Activated CD4-positive, alpha-beta T cell treated with anti-CD3 and anti-CD28 coated beads for 24 hours (primary cell): ENCODE measurements at places on chromosomes 3 and 15.

DNA sequence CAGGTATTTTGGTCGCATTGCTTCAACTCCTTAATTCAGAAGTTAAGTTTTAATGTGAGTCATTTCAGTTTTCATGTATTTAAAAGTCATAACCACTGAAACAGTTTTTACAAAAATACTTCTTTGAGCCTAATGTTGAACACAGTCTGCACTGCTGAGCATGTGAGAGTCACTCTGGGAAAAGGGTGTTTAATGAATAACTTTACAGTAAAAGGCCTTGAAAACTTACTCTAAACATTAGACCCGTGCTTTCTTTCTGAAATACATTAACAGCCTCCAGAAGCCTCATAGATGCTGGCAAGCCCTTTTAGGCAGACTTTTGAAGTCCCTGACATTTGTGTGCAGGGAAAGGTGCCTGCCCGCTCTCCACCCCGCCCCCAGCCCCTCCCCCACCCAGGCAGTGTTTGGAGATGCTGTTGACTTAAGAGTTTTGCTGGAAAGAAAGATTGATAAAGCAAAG is 68.9 kb upstream of the NR2F2 start:
- no peak for DNase-seq

- DNase-seq, result no peak
These were observed 27.2 kb downstream of the EXD1 start for GRCh38 chr15:41203395-41203794.

GRCh38 chr3:25834346-25834745 is 44.5 kb downstream of the OXSM start:
- no peak for DNase-seq

DNA sequence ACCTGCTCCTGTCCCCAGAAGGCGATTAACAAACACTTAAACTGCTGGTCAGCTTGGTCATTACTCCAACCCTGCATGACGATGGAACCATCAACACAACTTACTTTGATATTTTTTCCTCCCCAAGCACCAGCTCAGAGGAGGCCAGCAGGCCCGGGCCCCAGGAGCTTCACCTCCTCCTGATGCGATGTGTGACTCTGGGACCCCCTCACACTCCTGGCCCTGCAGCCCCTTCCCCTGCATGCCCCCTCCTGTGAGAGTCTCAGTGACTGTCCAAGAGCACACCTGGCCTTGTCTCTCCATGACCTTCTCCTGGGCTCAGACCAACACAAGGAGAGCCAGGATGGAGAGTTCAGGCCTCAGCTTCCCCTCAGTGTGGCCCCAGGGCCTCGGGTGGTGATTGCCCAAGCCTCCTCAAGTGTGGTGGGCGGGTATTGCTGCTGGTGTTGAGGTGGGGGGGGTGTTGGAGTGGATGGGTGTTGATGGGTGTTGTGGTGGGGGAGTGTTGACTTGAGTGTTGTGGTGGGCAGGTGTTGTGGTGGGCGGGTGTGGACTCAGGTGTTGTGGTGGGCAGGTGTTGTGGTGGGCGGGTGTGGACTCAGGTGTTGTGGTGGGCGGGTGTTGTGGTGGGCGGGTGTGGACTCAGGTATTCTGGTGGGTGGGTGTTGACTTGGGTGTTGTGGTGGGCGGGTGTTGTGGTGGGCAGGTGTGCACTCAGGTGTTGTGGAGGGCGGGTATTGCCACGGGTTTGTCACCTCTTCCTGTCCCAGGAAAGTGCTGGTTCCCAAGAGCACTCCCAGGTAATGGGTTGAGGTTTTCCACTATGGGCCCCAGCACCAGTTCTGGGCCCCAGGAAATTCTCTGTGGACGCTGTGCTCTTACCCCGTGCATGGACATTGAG is 68.1 kb downstream of the TFRC start:
- DNase-seq, result no peak

- DNase-seq, result no peak
These were observed 75.7 kb upstream of the CHRNA7 start for GRCh38 chr15:31954374-31955172.

GRCh38 chr3:117995842-117996437 is 1038.7 kb downstream of the IGSF11 start:
- no peak for DNase-seq

DNA sequence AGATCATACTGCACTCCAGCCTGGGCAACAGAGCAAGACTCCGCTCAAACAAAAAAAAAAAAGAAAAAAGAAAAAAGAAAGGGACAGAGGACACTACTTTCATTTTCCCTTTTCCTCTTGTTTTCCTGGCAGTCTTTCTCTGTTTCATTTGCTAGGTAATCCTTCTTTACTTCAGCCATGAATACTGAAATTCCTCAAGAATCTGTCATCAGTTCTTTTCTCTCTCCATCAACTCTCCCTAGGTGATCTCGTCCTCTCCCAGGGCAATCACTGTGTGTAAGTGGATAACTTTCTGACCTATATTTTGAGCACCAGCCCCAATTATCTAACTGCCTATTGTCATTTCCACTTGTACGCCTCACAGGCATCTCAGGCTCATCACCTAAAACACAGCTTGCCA is 51.5 kb downstream of the TTC23 start:
- DNase-seq, result no peak

DNA sequence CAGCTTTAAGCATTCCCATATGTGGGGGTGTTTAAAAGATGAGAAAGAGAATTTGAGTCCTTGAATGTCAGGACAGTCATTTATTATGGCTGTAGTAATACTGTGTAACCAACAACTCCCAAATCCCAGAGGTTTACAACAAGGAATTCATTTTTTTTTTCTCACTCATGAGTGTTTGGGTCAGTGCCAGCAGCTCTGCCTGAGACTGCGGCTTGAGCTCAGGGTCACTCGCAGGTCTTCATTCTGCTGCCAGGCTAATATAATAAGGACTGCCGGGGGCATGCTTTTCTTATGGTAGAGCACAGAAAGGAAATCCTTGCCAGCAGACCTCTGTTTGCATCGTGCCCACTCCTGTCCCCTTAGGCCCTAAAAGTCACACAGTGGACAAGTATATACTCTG is 277.9 kb upstream of the LMCD1 start:
- no peak for DNase-seq

DNA sequence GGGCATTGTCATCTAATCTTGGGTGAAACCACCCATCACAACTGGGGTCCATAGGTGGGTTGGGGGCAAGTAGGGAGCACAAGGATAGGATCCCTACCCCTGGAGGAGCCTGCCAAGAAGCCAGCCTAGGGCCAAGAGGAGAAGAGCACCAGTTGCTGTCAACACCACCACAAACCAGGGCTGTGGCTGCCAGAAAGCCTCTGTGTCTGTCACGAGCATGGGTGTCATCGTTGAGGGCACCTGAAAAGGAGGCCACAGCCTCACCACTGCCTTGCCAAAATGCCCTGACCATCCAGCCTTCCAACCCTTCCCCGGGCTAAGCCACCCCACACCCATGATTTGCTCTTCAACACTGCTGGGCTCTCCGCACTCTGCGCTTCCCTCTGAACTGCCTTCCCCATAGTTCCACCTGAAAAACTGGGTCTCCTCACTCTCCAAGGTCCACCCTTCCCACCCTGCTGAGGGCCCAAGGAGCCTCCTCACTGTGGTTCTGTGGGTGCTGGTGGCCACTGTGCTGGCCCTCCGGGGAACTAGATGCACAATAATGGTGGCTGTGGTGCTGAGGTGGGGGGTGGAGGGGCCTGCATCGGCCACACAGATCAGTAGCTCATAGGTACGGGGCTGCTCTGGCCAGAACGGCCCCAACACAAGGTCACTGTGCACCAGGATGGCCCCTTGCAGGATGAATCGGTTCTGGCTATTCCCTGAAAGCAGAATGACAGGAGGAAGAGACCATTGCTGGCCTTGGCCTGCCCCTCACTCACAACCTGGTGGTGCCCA is 6.2 kb upstream of the IP6K1 start:
- DNase-seq, result no peak

DNA sequence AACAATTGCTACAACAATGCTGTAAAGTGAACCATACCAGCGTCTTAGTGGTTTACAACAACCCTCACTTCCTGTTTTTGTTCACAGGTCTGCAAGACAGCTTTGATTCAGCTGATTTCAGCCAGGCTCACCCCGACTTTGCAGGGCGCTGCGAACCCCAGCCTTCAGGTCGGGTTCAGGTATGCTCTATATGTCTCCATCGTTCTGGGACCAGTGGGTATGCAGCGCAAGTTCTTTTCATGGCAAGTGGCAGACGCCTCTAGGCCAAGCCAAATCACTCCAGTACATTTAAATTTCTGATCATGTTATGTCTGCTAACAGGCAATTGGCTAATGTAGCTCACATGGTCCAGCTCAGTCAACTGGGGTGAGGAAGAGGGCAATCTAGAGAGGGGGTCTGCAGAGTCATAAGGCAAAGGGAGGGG is 52.4 kb upstream of the RGMA start:
- no peak for DNase-seq

GRCh38 chr3:116914004-116914403 is 204.4 kb downstream of the TUSC7 start:
- no peak for DNase-seq

- no peak for DNase-seq
These were observed 58.8 kb downstream of the HES1 start for GRCh38 chr3:194194757-194195085.

DNA sequence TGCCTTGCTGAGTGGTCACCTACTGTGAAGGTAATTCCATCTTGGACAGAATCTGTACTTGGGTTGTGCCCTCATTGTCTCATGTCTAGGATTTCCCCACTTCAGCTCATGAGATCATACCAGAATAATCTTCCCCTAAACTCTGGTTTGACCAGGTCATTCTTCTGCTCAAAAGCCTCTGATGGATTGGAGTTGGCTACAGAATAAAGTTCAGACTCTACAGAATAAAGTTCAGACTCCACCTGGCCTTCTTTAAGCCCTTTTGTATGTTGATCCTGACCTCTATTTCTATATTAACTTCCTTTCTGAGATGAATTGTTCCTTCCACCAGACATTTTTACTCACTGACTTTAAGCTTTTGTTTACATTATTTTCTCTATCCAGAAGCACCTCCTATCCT is 6.4 kb upstream of the GLCE start:
- no peak for DNase-seq

- DNase-seq, result no peak
These were observed 255.0 kb upstream of the ROPN1 start for GRCh38 chr3:124246949-124247348.

GRCh38 chr3:135911110-135911509 is 54.4 kb upstream of the PPP2R3A start:
- DNase-seq, result no peak

- DNase-seq, result no peak
These were observed 504.2 kb upstream of the PROK2 start for GRCh38 chr3:72288955-72289691.

- no peak for DNase-seq
These were observed 428.0 kb downstream of the ROBO1 start for GRCh38 chr3:79339846-79340245.

- DNase-seq, result no peak
These were observed 148.5 kb downstream of the MFSD1 start for GRCh38 chr3:158950178-158950901.

- DNase-seq, result peak; percentile 20
These were observed 1.1 kb downstream of the KLHL6 start for GRCh38 chr3:183554377-183554776.

GRCh38 chr3:43879166-43879565 is 188.4 kb downstream of the ABHD5 start:
- no peak for DNase-seq

- no peak for DNase-seq
These were observed 10.1 kb downstream of the ITGA11 start for GRCh38 chr15:68421798-68422402.

GRCh38 chr3:44414517-44415090 is 62.9 kb downstream of the ZNF445 start:
- DNase-seq, result no peak

GRCh38 chr3:160471892-160472291 is 22.3 kb upstream of the TRIM59 start:
- no peak for DNase-seq

DNA sequence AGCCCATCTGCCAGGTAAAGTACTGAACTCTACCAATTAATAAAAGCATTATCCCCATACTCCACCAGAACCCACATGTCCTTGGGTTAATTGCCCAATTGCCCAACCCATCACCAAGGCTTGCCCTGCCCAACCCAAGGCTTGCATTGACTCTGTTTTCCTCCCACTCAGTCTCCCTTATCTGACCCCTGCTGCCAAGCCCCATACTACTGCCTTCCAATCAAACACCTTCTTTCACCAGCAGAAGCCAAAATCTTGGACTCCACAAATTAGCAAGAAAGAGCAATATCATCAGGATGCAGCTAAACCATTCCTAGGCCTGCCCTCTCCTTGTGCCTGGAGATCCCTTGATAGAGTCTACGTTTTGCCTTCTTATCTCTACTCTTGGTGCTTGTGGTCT is 602.9 kb downstream of the NTRK3 start:
- DNase-seq, result no peak

DNA sequence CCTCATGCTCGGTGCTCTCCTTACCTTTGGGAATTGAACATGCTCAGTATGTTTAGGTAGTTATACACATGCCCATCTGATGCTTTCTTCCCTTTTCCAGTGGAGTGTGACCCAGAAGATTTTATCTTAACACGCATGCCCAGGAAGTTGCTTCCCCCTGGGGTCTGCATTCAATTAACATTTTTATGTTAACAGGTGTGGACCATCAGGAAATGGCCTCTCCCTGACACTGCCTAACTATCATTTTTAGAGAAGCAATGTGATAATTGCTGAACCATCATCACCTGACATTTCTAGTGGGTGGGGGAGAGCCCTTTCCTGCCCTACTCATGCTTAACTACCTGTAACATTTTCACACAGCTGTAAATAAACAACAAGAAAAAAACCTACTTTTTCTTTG is 55.1 kb upstream of the TGFBR2 start:
- DNase-seq, result no peak

GRCh38 chr3:177771780-177772179 is 574.5 kb upstream of the TBL1XR1 start:
- no peak for DNase-seq

GRCh38 chr15:65084500-65085206 is 8.1 kb downstream of the KBTBD13 start:
- DNase-seq, result no peak

- no peak for DNase-seq
These were observed at the start of gene SLC28A1 for GRCh38 chr15:84883916-84884781. SLC28A1 (plus strand) TSS chr15:84884662; CDS start chr15:84887761, 3,099 bp downstream.

GRCh38 chr15:58506783-58507668 is 75.2 kb downstream of the LIPC start:
- no peak for DNase-seq

DNA sequence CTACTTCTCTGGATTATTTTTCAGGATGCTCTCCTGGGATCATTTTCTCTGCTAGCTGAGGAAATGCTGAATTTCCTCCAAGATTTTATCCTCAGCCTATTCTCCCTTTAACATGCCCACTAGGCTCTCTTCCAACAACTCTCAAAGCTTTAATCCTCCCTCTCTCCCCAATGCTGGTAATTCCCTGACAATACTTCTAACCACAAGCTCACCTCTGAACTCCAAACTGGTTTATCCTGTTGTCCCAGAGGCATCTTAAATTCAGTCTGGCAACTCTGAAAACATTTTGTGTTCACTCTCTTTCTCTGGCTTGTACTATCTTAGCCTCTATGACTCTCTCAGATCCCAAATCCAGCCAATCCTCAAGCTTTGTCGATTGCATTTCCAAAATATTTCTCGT is 490.3 kb downstream of the MECOM start:
- DNase-seq, result no peak

DNA sequence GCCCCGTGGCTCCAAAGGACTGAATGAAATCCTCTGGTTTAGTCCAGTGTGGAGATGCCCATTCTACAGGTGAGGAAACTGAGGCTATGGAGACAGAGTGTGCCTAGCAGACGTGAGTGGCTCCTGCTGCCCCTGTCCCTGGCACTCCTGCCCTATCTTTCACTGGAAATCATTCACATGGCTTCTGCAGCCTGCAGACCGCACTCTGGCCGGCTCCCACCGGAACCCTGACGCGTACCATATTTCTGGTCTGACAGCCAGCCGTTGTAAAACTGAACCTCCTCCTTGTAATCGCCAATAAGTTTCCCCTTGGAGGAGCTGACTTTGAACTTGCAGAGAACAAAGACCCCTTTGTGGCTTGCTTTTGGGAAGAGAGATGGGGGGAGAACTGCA is 136.5 kb downstream of the CHSY1 start:
- DNase-seq, result no peak
